ENCODE measurements at places on chromosomes 2 and 18.

DNA sequence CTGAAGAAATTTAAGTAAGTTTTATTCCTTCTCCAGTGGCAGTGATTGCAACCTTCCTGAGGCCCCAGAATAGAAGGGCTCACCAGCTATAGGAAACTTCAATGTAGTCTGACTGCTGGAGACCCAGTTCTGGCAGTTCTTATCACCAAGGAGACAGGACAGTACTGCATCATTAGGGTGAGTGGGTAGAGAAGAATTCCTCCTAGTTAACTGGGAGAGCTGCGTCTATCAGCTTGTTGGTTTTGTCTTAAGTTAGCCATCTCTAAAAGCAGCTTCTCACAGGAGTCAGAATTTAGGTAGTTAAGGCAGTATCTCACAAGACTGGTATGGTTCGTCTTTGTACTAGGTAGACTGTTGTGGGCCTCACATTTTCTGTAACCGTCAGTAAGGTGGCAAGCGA, 3.3 kb upstream of the MSTN start:
- no peak for DNase-seq

- DNase-seq: no peak
Observed at GRCh38 chr18:22348521-22349316, 69.0 kb downstream of the CTAGE1 start.

- no peak for DNase-seq
Observed at GRCh38 chr2:97785818-97786217, 72.4 kb downstream of the ZAP70 start.

DNA sequence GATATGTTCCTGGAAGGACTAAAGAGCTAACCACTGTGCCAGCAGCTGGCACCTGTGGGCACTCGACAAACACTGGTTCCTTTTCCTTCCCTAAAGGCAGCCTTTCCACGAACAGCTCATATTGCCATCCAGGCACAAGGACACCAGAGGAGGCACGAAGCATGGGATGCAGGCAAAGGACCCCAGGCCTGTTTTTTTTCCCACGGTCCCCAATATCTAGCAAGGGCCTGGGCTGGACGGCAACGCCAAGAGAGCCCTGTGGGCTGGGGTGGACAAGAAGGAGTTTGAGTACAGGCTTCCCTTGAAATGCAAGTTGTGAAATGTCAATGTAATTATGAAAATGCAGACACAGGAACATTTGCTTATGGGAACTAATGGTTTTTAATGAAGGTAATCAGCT, 135.9 kb downstream of the CYP26B1 start:
- DNase-seq: no peak

DNA sequence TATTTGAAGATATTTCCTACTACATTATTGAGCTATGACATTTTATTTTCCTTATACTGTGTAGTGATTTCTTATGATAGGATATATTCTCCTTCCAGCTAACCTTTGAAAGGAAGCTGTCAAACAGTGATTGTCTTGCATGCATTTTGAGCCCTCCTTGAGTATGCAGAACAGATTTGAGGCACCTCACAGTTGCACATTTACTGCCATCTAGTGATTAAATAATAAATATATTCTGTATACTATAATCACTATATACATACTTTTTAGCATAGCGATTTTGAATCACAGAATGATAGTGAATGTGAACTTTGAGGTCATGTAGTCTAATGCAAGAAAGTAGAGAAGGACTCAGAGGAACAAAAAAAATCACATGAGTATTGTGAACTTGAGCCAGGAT, 268.4 kb upstream of the CDH19 start:
- no peak for DNase-seq

- no peak for DNase-seq
Observed at GRCh38 chr2:176747506-176747905, 465.1 kb upstream of the HNRNPA3 start.

DNA sequence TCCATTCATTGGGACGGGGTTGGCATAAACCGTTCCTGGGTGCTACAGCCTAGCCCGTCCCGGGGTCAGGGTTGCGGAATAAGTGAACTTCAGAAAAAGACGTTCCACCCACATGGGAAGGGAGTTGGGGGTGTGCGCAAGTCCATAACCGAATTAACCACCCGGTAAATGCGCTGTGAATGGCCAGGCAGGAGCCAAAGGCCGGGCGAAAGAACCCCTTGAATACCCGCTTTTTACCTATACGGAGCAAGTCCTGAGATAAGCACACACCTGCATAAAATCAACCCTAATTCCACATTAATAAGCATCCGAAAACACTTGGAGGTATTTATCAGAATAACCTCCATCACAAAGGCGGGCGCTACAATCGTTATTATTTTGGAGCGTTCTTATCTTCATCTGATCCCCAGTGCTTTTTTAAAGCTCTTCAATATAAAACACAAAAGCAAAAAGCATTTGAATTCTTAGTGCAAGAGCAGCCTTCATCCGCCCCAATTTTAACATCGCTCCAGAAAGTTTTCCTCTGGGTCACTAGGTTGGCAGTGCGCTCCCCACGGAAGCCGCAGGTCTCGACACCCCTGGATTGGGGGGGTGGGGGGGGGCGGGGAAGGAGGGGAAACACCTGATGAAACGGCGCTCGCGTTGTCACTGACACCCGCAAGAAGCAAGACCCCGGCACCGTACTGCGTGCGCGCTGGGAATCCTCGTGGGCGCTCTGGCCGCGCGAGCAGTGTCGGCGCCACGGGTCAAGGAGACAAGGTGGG, 1.2 kb downstream of the SATB2 start:
- DNase-seq: no peak

- DNase-seq: no peak
Observed at GRCh38 chr2:135150725-135151124, 98.6 kb downstream of the RAB3GAP1 start.

DNA sequence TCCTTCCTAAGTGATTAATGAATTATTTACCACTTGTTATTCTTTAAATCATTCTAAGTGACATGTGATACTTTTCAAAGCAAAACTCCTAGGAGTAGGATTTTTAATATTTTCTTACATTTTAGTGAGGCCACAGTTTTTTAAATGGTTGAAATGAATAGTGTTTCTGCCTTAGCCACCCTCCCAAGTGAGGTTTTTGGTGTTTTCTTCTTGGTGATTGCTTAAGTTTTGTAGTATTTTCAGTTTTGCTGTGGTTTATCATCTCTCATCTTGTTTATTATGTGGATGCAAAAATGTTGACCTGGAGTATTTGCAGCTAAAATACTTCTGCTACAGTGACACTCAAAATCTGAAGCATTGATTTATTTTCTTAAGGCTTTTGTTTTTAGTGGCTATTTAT, 9.8 kb downstream of the AFTPH start:
- DNase-seq: no peak

DNA sequence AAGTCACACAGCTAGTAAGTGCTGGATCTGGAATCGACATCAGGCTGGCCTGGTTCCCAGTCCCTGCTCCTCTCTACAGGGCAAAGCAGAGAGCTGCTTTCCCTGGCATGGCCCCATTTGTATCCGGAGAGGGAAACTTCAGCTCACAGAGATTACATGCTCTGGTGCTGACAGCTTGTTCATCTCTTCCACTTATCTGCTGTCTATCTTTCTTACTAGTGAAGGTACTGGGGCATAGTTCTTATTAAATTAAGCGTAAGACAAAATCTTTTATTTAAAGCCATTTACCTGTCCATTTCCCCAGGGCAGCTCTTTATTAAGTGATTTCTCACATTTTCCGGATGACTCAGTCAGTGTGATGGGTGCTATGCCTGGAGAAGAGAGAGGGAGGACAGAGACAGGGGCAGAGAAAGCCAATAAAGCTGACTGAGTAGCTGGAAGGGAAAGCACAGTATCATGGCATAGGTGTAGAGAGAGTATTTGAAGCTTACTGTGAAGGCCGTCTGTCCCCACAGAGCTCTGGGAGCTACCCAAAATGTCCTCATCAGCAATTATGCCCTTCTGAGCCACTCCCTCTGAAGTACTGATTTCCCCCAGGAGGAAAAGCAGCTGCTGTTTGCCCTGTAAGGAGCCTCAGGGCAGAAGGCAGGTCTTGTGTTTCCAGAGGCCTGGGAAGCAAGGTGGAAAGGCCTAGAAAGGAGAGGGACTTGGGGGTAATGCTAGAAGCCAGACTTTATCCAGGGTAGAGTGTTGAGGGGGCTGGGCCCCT, 44.1 kb upstream of the EPAS1 start:
- DNase-seq: no peak

- DNase-seq: no peak
Observed at GRCh38 chr2:233145726-233146125, 85.6 kb downstream of the INPP5D start.

DNA sequence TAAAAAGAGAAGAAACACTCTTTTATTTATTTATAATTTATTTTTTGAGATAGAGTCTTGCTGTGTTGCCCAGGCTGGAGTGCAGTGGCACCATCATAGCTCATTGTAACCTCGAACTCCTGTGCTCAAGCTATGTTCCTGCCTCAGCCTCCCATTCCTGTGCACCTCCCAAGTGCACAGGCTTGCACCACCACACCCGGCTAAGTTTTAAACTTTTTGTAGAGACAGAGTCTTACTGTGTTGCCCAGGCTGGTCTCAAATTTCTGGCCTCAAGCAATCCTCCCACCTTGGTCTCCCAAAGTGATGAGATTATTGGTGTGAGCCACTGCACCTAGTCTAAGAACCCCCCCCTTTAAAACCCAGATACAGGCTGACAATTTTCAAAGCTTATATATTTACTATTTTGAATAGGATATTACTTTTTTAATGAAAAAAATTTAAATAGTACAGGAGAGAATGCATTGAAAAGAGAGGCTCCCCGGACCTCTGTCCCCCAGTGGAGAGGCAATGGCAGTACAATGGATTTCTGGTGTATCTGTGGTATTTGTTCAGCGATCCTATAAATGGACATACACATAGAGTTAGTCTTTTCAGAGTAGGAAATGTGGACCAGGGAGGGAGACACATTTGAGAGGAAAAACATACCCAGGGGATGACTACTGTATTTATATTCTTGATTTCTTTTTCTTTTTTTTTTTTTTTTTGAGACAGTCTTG, 48.1 kb upstream of the CNOT11 start:
- DNase-seq: no peak

GRCh38 chr2:132667706-132668105, 2.3 kb downstream of the LYPD1 start:
- DNase-seq: no peak

GRCh38 chr2:234286118-234286598, 210.7 kb downstream of the ARL4C start:
- no peak for DNase-seq

DNA sequence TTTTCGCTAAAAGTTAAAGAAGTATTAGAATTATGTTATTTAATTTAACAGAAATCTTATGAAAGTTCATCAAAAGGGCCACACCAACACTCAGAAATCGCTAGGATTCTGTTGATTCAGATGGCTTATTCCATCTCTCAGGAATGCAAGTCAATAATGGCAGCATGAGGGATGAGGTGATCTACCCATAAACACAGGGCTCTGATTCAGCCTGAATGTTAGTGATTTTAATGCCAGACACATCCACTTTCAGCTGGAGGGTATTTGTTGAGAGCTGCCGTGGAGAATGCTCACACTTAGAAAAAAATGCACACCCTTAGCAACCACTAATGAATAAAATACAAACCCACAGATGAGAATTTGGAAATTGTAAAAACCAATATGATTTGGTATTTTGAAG, 173.3 kb upstream of the ERBB4 start:
- DNase-seq: no peak

DNA sequence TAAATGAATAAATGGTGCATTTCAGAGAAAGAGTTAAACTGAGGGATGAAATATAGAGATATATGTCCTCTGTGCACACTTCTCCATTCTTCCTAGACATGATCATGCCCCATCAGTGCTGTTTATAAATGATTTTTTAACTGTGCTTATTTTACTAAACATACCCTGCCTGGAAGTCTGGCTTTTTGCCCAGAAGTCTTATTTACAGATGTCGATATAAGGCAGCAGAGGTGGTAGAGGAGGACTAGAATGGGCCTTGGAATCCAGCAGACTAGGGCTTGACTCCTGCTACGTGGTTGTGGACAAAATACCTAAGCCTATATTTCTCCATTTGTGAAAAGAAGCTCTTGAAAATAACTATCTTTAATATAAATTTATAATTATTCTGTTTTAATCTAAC, 355.5 kb downstream of the RAD51AP2 start:
- no peak for DNase-seq

GRCh38 chr2:25009954-25010353, 31.9 kb upstream of the EFR3B start:
- DNase-seq: no peak

DNA sequence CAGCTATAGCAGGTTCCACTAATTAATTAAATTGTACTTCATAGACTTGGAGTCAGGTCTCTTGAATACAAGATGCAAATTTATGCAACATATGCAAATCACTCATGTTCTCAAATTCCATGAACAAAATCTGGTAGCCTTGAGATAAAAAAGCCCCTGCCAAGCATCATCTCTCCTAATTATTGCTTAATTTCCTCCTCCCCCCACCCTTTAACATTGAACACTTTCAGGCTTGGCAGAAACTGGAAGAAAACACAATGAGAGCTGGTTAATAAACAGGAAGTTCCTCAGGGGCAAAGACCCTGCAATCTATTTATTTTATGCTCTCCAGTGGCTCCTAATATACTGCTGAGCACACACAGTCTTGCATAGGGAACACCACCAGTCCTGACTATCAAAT, 35.6 kb upstream of the ACVR1 start:
- no peak for DNase-seq

DNA sequence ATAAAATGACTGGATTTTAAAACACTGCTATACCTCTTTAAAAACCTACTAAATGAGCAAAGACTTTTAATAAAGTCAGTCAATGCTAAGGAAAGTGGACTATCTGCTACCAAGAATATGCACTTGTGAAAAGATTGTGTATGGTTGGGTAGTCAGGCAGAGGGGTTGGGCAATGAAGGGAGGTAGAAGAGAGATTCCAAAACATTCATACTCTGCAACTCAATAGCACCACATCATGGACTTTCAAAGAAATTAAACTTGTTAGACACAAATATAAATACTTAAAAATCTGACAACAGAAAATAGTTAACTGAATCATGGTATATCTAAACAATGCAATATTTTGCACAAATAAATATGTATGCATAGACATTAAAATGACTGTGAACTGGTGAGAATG, 139.9 kb upstream of the MAPRE2 start:
- DNase-seq: no peak

DNA sequence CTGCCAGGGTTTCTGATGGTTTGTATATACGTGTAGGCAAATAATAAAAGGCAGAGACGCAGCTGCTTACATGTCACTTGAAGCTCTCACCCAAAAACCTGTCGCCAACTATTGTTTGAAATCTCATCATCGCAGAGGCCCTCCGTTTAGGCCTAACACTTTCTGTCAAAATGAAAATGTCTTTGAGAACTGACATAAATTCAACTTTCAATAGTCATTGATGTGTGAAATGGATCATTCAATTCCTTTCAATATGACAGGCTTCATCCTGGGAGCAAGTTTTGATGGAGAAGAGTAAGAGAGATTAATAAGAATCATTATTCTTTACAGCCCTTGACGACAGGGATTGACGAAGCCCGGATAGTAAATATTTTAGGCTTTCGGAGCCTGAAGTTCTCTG, 2.7 kb downstream of the ACTG2 start:
- DNase-seq: no peak

DNA sequence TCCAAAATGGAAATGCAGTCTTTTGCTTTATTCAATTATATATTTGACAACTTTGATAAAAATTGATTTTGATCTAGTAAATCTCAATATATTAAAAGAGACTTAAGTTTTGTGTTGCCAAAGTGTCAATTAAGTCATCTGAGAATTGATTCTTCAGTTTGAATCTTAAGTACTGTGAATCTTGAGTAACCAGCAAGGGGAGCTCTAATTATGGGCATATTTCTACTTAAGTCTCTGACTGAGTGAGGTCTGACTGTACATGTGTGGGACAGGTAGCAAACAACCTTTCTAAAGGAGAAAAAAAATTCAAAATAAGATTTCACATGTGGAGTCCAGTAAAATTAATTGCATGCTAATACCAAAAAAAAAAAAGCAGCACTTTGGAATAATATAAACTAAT, 503.7 kb upstream of the SLC8A1 start:
- no peak for DNase-seq

Data from stimulated activated CD4-positive, alpha-beta T cell treated with anti-CD3 and anti-CD28 coated beads, TNF-alpha, amount 100 ng/mL, for 1 hour (primary cell).